Lung microvascular endothelial cell (primary cell): ENCODE measurements at places on chromosomes 16 and 17. TPM values are rescaled to one million over a fixed set of nuclear protein-coding genes. Genes with fewer than 3 reads are reported as not detected.

The CDH15 gene
- total RNA-seq: under 0.01 TPM in 2 replicates

The CD300C gene
- not detected in 2 replicates for total RNA-seq

The TTC19 gene
- total RNA-seq: 35.1 and 36.2 TPM in 2 replicates

The NDE1 gene
- total RNA-seq: 17.5 and 22.0 TPM in 2 replicates

GRCh38 chr17:11245187-11245586 lies 4.2 kb downstream of the SHISA6 start:
- no peak for DNase-seq

DNA sequence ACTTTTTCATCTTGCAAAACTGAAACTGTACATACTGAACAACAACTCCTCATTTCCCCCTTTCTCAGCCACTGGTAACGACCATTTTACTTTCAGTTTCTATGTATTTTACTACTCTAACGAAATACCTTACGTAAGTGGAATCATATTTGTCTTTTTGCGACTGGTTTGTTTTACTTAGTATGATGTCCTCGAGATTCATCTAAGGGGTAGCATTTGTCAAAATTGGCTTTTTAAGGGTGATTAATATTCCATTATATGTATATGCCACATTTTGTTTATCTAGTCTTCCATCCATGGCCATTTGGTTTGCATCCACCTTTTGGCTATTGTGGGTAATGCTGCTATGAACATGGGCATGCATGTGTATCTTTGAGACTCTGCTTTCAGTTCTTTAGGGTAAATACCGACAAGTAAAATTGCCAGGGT lies 10.4 kb downstream of the KPNB1 start:
- DNase-seq: peak; percentile 45

DNA sequence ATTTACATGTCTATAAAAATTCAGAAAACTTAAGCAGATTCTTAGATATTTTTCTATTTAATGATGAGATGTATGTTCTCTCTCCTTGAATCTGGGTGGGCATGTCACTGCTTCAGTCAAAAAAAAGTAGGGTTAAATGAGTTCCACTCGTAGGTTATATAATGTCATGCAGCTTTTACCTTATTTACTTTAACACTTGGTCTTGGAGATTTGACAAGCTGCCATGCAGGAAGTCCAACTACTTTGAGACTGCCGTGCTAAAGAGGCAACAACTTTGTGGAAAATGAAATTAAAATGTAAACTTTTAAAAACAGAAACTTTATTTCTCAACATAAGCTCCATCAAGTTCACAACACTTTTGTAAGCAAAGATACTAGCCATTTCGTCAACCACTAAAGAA lies 1336.0 kb upstream of the CDH8 start:
- DNase-seq: no peak

- no peak for DNase-seq
Measured at GRCh38 chr16:66414891-66415290, 12.2 kb upstream of the BEAN1 start.

DNA sequence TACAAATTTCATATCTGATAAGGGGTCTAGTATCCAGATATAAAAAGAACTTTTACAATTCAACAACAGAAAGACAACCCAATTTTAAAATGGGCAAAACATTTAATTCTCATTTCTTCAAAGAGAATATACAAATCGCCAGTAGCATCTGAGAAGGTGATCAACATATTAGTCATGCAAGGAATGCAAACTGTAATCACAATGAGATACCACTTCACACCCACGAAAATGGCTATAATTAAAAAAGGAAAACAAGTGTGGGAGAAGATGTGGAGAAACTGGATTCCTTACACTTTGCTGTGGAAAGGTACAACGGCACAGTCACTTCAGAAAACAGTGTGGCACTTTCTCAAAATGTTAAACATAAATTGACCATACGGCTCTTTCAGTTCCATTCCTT lies 168.2 kb downstream of the VPS53 start:
- no peak for DNase-seq

DNA sequence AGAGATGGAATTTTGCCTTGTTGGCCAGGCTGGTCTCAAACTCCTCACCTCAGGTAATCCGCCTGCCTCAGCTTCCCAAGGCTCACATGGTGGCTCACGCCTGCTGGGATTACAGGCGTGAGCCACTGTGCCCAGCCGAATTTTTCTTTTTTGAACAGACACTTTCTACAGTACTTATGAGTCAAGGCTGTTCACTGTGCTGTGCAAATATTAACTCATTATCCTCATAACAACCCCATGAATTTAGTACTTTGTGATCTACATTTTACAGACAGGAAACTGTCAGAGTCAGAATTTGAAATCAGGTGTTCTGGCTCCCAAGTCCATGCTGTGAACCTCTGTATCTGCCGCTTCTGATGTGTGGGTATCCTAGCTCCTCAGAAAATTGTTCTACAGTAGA lies 25.7 kb upstream of the RASL10B start:
- no peak for DNase-seq

DNA sequence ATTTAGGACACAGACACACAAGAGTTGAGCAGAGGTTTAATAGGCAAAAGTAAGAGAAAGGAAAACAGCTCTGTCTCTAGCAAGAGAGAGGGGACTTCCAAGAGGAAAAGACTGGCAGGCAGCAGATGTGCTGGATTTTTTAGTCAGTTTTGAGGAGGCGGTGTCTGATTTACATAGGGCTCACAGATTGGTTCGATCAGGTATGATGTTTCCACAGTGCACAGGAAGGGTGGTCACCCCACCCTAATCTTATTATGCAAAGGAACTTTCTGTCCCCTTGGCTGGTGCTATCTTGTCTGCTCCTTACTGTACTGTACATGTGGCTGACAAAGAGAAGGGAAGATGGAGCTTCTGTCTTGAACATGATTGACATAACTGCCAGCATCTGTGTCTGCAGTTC lies 25.3 kb downstream of the BFAR start:
- peak; percentile 48 for DNase-seq

DNA sequence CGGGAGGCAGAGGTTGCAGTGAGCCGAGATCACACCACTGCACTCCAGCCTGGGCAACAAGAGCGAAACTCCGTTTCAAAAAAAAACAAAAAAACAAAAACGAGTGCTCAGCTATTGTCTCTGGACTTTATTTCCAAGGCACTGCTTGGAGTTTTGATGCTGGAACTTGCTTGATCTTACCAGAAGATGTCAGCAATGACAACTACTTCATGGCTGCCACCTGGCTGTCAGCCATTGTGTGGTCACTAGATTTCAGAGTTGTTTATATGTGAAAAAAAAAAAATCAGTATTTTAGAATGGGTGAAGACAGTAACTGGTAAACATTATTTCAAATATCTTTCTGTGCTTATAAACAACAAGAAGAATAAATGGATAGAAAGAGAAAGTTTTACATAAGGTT lies 26.3 kb upstream of the OR4D1 start:
- peak; percentile 16 for DNase-seq

DNA sequence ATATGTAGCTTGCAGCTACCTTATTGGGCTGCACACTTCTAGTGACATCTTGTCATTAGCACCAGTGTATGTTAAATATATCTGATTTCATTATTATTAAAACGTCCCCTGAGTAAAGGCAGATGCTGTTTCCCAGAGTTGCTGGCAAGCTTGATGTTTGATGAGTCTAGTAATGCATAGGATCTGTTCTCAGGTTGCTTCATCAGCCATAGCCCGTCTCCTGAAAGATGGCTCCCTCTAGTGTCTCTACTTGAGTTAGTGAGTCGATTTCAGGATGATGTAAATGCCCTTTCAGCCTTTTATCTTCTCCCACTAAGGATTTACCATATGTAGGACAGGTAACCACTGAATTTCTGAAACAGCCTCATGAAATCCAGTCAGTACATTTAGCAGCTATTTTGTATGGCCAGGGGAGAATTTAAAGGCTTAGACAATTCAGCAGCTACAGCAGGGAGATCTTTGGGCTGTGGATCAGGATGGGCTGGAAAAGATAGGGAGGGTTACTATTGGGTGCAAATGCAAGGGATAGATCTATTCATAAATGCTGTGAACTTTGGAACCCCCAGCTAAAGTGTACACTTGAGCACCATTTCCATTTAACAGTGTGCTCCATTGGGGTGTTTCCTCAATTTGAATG lies 376.3 kb downstream of the CNTNAP4 start:
- DNase-seq: peak; percentile 13

DNA sequence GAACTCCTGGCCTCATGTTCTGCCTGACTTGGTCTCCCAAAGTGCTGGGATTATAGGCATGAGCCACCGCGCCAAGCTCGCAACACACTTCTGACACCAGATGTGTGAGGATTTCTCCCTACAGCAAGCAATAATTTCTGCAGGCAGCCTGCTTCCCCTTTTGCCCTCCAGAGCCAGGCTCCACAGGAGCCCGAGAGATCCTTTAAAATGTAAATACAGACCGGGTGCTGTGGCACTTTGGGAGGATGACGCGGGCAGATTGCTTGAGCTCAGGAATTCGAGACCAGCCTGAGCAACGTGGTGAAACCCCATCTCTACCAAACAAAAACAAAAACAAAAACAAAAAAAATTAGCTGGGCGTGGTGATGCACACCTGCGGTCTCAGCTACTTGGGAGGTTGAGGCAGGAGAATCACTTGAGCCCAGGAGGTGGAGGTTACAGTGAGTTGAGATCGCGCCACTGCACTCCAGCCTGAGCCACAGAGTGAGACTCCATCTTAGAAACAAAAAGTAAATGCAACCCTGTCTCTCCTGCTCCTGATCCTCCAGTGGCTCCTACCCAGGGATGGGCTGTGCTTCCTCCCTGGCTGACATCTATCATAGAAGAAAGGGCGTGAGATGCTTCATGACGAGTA lies 14.7 kb downstream of the C16orf96 start:
- DNase-seq: no peak

DNA sequence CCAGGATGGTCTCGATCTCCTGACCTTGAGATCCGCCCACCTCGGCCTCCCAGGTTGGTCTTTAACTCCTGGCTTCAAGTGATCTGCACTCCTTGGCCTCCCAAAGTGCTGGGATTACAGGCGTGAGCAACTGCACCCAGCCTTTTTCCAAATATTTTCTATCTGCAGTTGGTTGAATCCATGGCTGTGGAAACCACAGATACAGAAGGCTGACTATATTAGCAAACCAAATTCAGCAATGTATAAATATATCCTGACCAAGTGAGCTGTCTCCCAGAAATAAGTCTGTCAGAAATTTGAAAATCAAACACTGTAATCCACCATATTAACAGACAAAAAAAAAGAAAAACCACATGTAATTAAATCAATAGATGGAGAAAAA lies 9.6 kb downstream of the CFDP1 start:
- no peak for DNase-seq

GRCh38 chr16:1159973-1160772 lies 7.3 kb downstream of the CACNA1H start:
- DNase-seq: no peak

DNA sequence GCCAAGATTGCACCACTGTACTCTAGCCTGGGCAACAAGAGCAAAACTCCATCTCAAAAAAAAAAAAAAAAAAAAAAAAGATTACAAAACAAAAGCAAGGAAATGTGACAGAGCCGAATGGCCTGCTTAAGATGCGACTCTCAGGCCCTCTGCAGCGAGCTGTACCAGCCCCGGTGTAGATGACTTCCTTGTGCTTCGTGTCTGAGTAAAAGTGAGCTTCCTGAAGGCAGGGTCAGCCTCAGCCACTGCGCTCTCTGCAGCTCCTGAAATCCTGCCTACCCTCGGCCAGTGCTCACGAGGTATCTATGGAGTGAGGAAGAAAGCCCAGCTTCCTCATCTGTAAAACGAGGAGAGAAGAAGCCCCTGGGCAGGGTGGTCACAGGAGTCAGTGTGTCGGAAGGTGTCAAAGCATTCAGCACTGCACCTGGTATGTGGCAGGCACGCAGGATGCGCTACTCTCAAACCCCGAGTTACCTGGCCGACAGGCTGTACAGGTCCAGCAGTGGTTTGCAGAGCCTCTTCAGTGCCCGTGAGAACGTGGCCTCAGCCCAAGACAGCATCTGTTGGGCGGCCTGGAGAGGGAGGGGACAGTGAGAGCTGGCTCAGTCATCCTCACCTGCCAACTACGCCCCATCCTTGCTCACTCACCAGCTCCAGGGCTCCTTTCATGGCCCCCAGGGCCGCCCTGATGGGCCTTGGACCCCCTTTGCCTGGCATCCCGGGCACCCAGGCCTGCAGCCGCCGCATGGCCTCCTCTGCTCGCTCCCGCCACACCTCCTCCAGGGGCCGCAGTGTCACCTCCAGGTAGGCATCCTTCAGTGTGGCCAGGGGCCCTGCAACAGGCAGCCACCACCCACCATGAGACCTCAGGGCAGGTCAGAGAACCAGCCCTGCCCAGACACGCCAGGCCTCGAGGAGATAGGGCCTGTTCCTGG lies 44.6 kb downstream of the RMI2 start:
- DNase-seq: no peak

DNA sequence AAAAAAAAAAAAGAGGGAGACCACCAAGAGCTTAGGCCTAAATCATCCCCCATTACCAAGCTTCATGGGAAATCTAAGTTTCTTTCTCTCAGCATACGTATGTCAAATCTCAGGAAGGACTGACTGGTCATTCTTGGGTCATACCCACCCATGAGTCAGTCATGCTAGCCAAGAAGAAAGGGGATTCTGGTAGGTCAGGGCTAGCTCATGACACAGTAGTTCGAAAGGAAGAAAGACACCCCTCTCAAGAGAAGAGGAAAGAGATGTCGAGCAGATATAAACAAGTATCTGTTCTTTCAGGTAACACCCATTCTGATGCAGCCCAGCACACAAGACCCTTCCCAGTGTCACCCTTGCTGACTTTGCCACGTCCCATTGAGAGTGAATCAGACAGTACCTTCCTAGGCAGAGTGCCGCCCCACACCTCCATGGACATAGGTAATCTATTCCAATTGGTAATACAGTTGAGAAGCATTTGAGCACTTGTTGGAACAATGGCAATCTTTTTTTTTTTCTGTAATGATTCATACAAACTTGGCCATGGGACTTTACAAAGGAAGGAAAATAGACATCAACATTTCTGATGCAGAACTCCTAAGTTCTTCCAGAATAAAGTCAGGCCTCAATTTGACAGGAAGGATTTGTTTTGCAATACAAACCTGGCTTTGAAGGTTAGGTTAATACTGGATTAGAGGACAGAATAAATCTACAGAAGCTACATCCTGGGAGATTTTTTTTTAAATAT lies 38.2 kb downstream of the COPRS start:
- peak; percentile 67 for DNase-seq
